Right lobe of liver (tissue), 6 donors: ENCODE measurements at places on chromosomes 1 and 21. TPM values are rescaled to one million over a fixed set of nuclear protein-coding genes. Genes with fewer than 3 reads are reported as not detected.

S100A9 gene
- total RNA-seq, result 76.9 TPM

SELP gene
- 0.70 TPM for total RNA-seq

GCSAML gene
- total RNA-seq, result not detected

IGSF3 gene
- total RNA-seq, result 4.9 TPM

FYB2 gene
- 13.3 TPM for total RNA-seq

FALEC gene
- total RNA-seq, result not detected

TMEM52 gene
- total RNA-seq, result 13.2 TPM

TRIM67 gene
- total RNA-seq, result not detected

UCK2 gene
- 9.9 TPM for total RNA-seq

PRAMEF10 gene
- total RNA-seq, result not detected

ATP5PO gene
- 162 TPM for total RNA-seq

IL20 gene
- total RNA-seq, result not detected

USH2A gene
- 1.1 TPM for total RNA-seq

C2CD4D gene
- not detected for total RNA-seq

CA6 gene
- total RNA-seq, result not detected

FCRLA gene
- not detected for total RNA-seq

KRTCAP2 gene
- total RNA-seq, result 85.5 TPM

KCNC4 gene
- total RNA-seq, result 2.5 TPM

ARHGEF10L gene
- total RNA-seq, result 74.5 TPM

GPR25 gene
- total RNA-seq, result not detected

LDLRAD1 gene
- 0.57 TPM for total RNA-seq

ZNF695 gene
- total RNA-seq, result not detected

VTCN1 gene
- 0.28 TPM for total RNA-seq

GNAT2 gene
- 0.20 TPM for total RNA-seq

NBPF15 gene
- 41.0 TPM for total RNA-seq

SMG5 gene
- 47.9 TPM for total RNA-seq
